ENCODE measurements at places on chromosomes 4 and X.

DNA sequence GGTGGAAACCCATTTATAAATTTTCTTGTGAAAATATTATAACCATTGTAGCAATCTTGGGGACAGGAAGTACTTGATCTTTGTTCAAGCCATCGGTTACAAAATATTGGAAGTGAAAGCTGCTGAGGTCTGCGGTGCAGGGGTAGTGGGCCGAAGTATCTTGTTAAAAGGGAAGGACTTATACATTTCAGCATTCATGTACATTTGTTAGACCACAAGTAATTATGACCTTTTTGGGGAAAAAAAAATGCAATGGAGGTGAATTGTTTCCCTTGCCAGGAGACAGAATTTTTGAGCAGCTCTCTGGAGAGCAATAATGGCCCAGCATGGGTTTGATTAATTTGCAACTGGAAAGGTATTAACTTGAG is 121.3 kb downstream of the EGF start:
- no peak for DNase-seq

DNA sequence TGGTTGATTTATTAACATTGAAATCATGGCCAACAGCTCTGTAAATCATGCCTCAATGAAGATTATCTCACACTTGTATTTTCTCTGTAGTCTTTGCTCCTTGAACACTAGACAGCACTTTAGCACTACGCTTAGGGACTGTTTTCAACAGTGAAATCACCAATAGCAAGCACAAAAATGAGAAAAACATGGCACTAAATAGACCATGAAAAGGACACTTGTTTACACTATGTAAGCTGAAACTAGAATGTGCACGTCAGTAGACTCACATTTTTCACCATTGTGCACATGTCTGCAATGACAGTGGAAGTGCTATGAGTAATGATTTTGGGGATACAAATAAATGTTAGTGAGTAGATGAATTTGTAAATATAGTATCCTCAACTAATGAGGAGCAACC is 3.1 kb downstream of the BMP2K start:
- no peak for DNase-seq

DNA sequence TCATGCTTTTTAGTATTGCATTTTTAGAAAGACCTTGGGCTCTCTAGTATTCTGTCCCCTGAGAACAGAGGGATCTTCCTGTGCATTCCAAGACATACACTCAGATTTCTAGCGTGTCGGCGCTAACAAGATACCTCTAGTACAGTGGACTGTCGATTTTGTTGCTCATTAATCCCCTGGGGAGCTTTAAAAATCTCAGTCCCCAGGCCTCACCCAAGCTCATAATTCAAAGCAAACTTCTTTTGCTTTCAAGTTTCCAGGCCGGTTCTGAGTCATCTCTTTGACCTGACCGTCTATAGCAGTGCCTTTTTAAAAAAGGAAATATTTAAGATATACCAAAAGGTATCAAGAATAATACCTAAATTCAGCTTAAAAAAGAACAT is 137.0 kb downstream of the AMMECR1 start:
- no peak for DNase-seq

DNA sequence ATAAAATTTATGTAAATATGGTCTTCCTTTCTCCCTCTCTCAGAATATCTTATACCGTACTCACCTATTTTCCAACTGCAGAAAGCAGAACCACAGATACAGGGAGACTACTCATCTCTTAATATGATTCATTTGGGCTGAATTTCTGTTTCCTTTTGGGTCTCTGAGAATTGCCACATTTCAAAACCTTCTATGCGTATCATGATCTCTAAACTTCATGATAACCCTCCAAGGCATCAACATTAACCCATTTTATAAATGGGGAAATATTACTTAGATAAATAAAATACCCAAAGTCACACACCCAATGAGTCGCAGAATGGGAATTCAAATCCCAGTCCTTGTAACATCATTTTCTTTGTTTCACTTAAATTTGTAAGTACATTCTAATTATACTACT is 16.6 kb upstream of the PRDM8 start:
- DNase-seq, result no peak

DNA sequence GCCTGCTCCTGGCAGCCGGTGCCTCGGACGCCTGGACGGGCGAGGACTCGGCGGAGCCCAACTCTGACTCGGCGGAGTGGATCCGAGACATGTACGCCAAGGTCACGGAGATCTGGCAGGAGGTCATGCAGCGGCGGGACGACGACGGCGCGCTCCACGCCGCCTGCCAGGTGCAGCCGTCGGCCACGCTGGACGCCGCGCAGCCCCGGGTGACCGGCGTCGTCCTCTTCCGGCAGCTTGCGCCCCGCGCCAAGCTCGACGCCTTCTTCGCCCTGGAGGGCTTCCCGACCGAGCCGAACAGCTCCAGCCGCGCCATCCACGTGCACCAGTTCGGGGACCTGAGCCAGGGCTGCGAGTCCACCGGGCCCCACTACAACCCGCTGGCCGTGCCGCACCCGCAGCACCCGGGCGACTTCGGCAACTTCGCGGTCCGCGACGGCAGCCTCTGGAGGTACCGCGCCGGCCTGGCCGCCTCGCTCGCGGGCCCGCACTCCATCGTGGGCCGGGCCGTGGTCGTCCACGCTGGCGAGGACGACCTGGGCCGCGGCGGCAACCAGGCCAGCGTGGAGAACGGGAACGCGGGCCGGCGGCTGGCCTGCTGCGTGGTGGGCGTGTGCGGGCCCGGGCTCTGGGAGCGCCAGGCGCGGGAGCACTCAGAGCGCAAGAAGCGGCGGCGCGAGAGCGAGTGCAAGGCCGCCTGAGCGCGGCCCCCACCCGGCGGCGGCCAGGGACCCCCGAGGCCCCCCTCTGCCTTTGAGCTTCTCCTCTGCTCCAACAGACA is 4.4 kb downstream of the SOD3 start:
- DNase-seq, result peak; percentile 51

DNA sequence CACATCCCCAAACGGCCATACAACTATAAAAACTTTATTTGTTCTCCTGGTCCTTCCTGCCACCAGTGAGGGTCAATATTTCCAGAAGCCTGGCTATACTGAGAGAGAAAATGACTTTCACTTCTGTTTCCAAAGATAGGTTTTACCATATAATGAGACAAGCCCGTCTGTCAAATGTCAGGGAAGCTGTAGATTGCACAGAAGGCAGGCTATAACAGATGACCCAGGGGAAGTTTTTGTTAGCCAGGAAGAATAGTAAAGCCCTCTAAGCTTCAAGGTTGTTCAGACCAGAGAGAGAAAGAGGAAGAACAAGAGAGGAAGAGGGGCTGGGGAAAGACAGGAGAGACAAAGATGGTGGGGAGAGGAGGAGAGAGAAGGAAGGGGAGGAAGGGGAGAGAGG is 217.5 kb downstream of the GBA3 start:
- no peak for DNase-seq

GRCh38 chr4:95506264-95506663 is 42.5 kb downstream of the UNC5C start:
- no peak for DNase-seq

DNA sequence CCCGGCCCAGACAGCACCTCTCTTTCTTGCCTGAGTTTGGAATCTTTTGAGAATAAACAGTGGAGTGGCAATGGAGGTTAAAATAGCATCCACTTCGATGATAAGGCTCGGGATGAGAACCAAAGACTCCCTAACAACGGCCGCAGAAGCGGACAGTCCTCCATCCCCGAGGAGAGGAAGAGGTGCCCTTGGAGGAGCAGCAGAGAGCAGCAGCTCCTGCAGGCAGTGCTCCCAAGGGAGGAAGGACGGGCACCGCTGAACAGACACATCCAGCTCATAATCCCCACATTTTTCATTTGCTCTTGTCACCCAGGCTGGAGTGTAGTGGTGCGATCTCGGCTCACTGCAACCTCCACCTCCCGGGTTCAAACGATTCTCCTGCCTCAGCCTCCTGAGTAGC is 61.3 kb downstream of the DCTD start:
- no peak for DNase-seq

DNA sequence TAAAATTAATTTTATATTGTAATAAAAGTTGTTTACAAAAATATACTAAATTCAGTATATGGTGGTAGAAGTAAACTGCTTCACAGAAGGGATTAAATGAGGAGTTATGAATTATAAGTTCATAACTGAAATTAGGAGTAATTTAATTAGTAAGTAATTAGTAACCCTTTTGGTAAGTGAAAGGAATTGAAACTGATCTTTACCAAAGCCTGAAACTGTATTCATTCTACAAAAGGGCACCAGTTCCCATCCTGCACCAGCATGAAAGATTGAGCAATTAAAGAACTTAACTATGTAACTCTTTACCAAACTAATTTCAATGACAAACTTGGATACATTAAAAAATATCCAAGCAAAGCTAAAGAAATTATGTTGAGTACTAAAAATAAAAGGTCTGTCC is 8.2 kb downstream of the MED14 start:
- no peak for DNase-seq

DNA sequence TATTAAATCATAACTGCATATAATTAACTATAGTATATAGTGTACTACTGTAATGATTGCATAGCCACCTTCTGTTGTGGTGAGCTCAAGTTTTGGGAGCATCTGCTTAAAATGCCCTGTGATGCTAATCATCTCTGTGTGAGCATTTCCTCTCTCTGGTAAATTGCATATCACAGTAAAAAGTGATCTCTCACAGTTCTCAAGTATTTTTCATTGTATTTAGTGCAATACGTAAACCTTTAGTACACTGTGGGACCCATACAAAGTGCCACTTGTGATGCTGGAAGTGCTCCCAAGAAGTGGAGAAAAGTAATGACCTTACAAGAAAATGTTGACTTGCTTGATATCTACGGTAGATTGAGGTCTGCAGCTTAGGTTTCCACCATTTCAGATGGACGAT is 82.0 kb downstream of the WWC2 start:
- DNase-seq, result no peak

DNA sequence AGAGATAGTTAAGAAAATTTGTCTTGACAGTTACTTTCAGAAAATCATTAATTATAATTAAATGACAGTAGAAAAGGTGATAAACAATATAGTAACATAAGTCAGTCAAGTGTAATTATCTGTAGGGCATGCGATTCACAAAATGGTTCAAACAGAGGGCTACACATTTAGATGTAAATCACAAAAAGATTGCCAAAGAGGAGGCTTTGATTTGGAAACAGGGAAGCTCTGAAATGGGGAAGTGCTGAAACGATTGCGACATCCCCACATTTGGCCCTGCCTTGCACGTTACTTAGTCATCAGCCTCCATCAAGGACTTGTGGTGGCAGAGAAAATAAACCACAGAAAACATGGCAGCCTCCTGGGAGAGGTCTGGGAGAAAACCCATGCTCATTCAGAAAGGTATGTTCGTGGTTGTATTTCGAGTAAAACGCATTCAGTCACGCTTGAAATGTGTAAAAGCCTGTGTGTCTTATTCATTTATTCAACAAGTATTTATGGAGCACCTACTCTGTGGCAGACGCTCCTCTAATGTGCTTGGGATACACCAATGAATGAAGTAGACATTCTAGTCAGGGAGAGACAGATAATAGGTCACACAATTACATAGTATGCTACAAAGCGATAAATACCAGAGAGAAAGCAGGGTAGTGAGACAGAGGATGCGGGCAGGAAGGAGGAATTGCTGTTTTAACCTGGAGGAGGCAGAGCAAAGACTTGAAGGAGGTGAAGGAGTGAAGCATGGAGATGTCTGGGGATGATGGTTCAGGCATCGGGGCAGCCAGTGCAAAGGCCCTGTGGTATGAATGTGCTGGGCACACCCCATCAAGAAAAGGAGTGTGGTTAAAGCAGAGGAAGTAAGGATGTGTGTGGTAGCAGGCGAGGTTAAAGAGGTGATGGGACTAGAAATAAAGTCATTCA is 7.8 kb downstream of the RBM47 start:
- no peak for DNase-seq

DNA sequence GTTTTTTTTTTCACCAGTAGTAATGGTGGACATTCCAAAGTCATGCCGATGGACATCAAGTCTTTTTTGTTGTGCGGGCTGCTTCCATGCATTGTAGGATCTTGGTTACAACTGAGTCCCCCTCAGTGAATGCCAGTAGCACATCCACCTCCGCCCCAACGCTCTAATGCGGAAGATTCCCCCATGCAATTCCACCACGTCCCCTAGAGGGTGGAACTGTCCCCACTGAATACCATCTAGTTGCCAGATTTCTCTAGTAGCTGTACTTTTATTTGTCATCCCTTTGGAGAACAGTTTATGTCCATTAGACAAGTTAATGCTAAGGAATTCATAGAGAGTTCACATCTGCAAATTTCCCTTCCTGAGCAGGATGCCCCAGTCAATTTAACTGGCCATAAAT is 6.7 kb downstream of the SHISA3 start:
- DNase-seq, result no peak

DNA sequence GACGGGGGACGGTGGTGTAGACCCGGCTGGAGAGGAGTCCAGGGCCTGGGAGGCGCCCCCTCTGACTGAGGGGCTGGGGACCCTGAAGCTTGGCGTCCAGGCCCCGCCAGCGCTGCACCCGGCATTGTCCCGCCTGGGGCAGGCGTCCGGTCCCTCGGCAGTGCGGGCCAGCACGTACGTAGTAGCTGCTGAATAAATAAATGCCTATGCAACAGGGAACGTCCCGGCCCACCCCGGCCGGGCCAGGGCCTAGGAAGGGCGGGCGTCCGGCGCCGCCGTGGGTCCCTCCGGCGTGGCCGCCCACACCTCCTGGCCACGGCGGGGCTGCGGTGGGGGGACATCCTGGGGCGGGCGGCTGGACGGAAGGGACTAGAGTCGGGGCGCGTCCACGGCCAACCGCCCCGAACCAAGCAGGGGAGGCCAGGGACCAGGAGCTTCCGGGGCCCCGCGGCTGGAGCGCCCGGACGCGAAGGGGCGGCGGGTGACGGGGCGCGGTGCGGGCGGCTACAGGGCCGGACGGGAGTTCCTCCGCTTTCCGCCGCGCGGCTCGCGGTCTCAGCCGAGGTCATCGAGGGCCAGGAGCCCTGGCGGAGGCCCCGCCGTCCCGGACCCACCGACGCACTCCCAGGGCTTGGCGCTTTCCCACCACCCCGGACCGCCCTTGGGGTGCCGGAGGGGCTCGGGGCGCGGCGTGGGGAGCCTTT is 886 bp upstream of the WWC2 start:
- no peak for DNase-seq

DNA sequence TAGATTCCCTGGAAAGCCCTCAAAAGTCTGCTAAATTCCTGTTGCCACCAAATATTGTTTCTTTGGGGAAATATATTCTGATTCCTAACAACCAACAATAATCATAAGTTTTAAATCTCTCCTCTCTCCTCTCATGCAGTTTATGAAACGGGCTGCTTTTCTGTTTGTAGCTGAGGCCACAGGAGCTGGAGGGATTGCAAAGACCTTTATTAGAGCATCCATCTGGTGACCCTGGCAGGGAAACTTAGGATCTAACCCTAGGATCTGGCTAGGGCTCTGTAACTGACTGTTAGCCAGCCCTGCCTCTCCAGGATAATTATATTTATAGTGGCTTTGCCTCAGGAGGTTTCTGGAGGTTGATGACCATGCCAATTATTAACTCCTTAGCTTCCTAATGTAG is 56.9 kb downstream of the SMAD1 start:
- no peak for DNase-seq

- DNase-seq, result no peak
These were observed 67.0 kb downstream of the RBM47 start for GRCh38 chr4:40562681-40563080.

DNA sequence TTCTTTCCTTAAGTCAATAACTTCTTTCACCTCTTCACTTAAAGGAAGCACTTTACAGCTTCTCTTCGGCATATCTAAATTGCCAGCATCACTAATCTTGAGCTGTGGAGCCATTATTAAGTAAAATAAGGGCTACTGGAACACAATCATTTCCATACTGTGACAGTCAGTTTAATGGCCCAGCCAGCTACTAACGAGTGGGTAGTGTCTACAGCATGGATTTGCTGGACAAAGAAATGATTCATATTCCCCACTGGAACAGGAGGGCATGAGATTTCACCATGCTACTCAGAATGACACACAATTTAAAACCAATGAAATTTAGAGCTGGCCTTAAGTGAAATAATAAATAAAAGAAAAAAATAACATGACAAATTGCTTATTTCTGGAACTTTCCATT is 72.1 kb downstream of the DDIT4L start:
- DNase-seq, result no peak
